ENCODE measurements at places on chromosomes 12 and 14. TPM values are rescaled to one million over a fixed set of nuclear protein-coding genes. Genes with fewer than 3 reads are reported as not detected.

FOXJ2 gene
- 2.2 TPM for total RNA-seq

KRT75 gene
- total RNA-seq: not detected

GRCh38 chr12:25051656-25052195, 102.8 kb upstream of the BCAT1 start:
- DNase-seq: no peak

DNA sequence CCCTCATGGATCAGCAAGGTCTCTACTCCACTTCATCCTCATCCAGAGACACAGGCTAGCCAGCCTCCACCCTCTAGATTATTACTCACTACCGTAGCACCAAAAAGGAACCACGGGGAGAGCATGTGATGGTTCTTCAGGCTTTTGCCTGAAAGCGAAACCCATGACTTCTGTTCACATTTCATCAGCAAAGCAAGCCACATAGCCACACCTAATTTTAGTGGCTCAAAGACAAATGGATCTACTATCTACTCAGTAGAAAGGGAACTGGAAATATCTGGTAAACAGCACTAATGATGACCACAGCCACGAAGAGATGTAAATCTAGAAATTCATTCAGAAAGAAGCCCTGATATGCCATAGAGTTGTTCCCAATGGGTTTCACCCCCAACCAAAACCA, 51.4 kb downstream of the VCPKMT start:
- no peak for DNase-seq

GRCh38 chr14:89098254-89098653, 273.8 kb downstream of the TTC8 start:
- no peak for DNase-seq

DNA sequence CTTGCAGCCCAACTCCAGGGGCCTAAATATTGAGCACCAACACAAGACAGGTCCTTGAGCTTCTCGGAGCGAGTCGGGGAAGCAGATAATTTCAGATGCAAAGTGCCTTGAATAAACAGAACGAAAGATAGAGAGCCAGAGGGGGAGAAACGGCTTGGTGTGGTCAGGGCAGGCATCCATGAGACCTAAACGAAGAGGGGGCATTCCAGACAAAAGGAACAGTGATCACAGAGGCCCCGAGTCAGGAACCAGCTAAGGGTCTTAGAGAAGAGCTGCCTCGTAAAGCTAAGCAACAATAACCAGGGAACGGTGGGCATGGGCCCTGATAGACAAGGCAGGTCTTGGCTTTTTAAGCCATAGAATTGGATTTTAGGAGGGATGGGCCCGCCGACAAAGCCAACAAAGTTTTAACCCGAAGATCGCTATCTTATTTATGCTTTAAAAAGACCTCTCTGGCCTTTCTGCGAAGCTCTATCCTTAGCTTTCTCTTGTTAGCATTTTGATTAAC, 421 bp upstream of the ACADS start:
- no peak for DNase-seq

GRCh38 chr12:63935361-63935760, 90.9 kb downstream of the SRGAP1 start:
- no peak for DNase-seq

GRCh38 chr12:101793401-101793800, 37.4 kb downstream of the GNPTAB start:
- DNase-seq: no peak

DNA sequence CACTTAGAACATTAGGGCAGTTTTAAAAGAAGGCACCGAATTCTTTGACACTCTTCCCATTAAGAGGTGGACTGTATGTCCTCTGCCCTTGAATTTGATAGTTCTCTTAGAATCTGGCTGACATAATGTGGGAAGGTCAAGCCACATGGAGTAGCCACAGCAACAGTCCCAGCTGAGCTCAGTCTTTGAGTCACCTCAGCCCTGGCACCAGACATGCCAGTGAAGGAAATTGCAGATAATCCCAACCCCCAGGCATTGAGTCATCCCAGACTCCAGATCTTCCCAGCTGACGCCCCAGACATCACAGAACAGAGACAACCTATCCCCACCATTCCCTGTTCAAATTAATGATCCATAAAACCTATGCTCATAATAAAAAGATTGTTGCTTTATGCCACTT, 83.4 kb downstream of the GTF2A1 start:
- DNase-seq: no peak

GRCh38 chr14:63457498-63457897, 85.7 kb downstream of the PPP2R5E start:
- peak; percentile 60 for DNase-seq

Data from HepG2 (cell line).